Left ventricle myocardium superior (tissue), 1 donor: ENCODE measurements at places on chromosomes 1 and 21. TPM values are rescaled to one million over a fixed set of nuclear protein-coding genes. Genes with fewer than 3 reads are reported as not detected.

HSPB7 gene
- total RNA-seq, result 3,996 TPM

NES gene
- 94.7 TPM for total RNA-seq

CFHR4 gene
- total RNA-seq, result not detected

OR2C3 gene
- not detected for total RNA-seq

DAB1 gene
- 2.6 TPM for total RNA-seq

KRTAP20-1 gene
- not detected for total RNA-seq

KAZN gene
- 2.2 TPM for total RNA-seq

OLIG2 gene
- not detected for total RNA-seq

TARBP1 gene
- total RNA-seq, result 10.8 TPM

TMEM269 gene
- total RNA-seq, result not detected

HSD11B1 gene
- 2.8 TPM for total RNA-seq

RAB7B gene
- total RNA-seq, result 1.6 TPM
